ENCODE measurements at places on chromosomes 16 and 17.

DNA sequence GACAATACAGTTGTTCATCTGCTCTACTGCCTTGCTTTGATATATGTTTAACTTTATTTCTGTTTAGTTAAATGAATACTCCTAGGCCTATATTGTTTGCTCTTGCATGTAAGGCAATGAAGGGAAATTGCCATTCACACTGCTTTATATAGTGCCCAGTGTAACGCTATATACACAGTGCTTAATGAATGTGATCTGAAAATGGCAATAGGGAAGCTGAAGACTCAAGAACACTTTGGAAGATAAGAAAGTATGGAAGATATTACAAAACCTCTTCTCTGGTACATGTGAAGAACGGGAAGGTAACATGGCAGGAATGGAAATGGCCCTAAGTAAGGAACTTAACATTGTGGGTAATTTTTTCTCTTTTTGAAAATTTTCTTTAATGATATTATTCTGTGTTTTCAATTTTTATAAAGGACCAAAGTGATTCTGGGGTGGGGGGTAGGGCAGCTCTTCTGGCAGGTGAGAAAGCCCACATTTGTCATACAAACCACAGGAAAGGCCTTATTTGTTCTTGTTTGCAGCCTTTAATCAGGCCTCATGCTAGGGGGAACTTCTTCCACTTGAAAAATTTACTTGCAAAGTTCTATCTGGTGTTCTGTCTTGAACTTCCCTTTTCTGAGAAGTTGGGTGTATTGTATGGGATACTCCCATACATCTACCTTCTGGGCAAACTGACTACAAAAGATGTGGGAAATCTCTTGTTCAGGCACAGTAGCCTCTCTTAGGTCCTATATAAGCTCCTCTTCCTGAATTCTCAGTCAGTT is 100.8 kb upstream of the CORO6 start:
- DNase-seq: no peak

GRCh38 chr16:9192746-9193145 is 101.3 kb downstream of the HAPSTR1 start:
- no peak for DNase-seq

GRCh38 chr17:72578817-72579470 is 458.1 kb downstream of the SOX9 start:
- no peak for DNase-seq

GRCh38 chr17:77763023-77763422 is 195.5 kb upstream of the TNRC6C start:
- DNase-seq: no peak

DNA sequence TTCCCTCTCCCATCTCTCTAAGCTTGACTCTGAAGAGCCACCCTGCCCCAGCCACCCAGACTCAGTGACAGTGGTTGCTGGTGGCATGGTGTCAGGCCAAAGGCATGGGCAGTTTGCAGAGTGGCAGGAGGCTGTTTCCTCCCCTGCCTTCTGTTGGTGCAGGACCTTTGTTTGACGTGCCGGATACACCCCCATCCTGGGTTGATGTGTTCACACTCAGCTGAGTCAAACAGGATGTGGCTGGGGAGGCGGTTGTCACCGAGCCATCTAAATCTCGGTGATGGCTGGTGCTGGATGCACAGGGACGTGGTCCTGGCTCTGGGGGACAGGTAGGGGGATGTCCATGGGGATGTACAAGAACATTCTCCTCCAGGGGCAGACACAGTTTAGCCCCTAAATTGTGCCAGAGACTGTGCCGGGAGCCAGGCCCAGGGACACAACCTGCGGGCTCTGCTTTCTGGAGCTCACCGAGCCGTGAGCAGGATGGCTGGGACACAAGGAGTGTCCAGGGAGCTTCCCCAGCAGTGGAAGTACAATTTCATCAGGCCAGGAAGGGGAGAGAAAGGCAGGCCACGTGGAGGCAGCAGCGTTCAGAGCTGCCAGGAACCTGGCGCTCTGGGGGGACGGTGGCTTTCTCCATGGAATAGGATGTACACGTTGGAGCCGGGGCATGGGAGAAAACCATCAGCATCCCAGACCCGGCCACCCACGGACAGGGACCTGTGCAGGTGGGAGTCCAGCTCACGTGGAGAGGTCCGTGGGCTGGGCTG is 264.2 kb downstream of the SEC14L1 start:
- DNase-seq: peak; percentile 66

GRCh38 chr16:71407731-71408130 is 34.1 kb downstream of the TLE7 start:
- DNase-seq: no peak

- no peak for DNase-seq
These were observed 17.8 kb downstream of the TMEM235 start for GRCh38 chr17:78249074-78249817.

DNA sequence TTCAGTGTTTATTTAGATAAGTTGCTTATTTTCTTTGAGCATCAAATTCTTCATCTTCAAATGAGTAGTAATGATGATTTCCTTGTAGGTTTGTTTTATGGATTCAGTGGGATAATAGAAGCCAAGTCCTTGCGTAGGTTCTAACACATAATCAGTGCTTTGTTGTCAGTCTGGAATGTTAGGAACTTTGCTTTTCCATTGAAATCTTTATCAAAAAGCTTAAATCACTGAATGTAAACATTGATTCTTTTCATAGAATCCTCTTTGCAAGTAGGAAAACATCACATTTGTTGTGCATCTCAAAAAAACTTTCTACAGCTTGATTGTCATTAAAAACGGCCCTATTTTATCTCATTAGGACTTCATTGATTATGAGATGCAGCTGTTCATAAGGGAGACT is 490.3 kb upstream of the GOT2 start:
- DNase-seq: no peak

- peak; percentile 26 for DNase-seq
These were observed 22.9 kb upstream of the C16orf87 start for GRCh38 chr16:46853713-46854443.

GRCh38 chr16:87951552-87952538 is 611 bp downstream of the BANP start:
- DNase-seq: peak; percentile 20

GRCh38 chr17:32783602-32784001 is 93.3 kb downstream of the MYO1D start:
- DNase-seq: no peak

DNA sequence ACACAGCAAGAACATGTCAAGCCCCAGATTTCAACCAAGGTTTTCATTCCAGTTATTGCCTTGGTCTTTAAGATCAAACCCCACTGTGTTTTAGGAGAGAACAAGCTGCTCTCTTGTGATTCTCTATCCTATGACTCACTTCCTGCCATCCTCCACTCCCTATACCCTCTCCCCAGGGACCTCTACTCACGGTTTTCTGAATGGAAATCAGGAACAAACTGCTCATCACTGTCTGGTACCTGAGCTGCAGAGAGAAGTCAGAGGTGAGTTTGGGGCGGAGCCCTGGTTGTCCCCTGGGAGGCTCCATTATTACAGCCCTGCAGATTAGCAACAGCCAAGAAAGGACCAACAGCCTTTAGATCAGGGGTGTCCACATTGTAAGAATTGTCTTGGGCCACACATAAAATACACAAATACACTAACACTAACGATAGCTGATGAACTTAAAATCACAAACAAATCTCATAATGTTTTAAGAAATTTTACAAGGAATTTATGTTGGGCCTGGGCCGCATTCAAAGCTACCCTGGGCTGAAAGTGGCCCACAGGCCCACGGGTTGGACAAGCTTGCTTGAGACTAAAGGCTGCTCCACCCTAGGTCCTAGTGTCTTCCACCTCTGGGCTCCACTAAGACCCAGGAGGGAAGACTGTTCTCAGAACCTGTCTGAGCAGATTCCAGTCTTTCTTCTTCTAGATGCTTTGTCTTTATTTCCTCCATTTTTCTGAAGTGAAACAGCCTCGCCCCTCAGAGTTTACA is 9.7 kb downstream of the ETV4 start:
- DNase-seq: no peak

DNA sequence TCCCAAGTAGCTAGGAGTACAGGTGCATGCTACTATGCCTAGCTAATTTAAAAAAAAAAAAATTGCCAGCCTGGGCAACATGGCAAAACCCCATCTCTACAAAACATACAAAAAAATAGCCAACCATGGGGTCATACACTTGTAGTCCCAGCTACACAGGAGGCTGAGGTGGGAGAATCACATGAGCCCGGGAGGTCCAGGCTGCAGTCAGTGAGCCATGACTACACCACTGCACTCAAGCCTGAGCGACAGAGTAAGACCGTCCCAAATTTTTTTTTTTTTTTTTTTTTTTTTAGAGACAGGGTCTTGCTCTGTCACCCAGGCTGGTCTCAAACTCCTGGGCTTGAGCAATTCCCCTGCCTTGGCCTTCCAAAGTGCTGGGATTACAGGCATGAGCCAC is 14.8 kb downstream of the CHAD start:
- no peak for DNase-seq

- no peak for DNase-seq
These were observed 18.8 kb downstream of the TNRC6A start for GRCh38 chr16:24748242-24748641.

Measured in stimulated activated CD8-positive, alpha-beta memory T cell treated with anti-CD3 and anti-CD28 coated beads, Interleukin-4, amount 100 ng/mL, for 1 hour (primary cell).